ENCODE measurements at places on chromosomes 2 and 18.
A peak's percentile ranks its signal among the peaks of the same experiment; 100 is the strongest.

GRCh38 chr2:45241061-45241561, 231.9 kb upstream of the SIX2 start:
- H3K36me3 ChIP-seq = no peaks in the 10 kb centered on the region
- no peak overlapping the region for H3K27ac ChIP-seq
- H3K27me3 ChIP-seq = peaks cover 4% of the 10 kb centered on the region
- peaks cover 47% of the 10 kb centered on the region for H3K4me1 ChIP-seq
- peak; percentile 23 for DNase-seq
- peak overlapping the region; percentile 15 for H3K4me3 ChIP-seq

GRCh38 chr18:48533340-48534070, 5.3 kb upstream of the CTIF start:
- no peak overlapping the region for H3K27ac ChIP-seq
- H3K27me3 ChIP-seq = no peaks in the 10 kb centered on the region
- H3K36me3 ChIP-seq = no peaks in the 10 kb centered on the region
- DNase-seq = no peak
- H3K4me1 ChIP-seq = peaks cover 67% of the 10 kb centered on the region

- no peak overlapping the region for H3K4me3 ChIP-seq
- peak; percentile 75 for DNase-seq
- H3K36me3 ChIP-seq = no peaks in the 10 kb centered on the region
- H3K27me3 ChIP-seq = no peaks in the 10 kb centered on the region
- peaks cover 18% of the 10 kb centered on the region for H3K4me1 ChIP-seq
Observed at GRCh38 chr18:29644276-29644675, 1398.3 kb downstream of the DSC3 start.

- H3K27me3 ChIP-seq = 0 out of 2 replicates have a peak, but pooled peaks cover 2% of the 10 kb centered on the region
- DNase-seq = no peak
Observed at GRCh38 chr2:46988733-46989481, 73.3 kb upstream of the MCFD2 start.

- H3K36me3 ChIP-seq = peaks cover 4% of the 10 kb centered on the region
- no peak for DNase-seq
- no peaks in the 10 kb centered on the region for H3K27me3 ChIP-seq
- H3K27ac ChIP-seq = no peak overlapping the region
Observed at GRCh38 chr18:34525244-34525643, 184.9 kb upstream of the DTNA start.

DNA sequence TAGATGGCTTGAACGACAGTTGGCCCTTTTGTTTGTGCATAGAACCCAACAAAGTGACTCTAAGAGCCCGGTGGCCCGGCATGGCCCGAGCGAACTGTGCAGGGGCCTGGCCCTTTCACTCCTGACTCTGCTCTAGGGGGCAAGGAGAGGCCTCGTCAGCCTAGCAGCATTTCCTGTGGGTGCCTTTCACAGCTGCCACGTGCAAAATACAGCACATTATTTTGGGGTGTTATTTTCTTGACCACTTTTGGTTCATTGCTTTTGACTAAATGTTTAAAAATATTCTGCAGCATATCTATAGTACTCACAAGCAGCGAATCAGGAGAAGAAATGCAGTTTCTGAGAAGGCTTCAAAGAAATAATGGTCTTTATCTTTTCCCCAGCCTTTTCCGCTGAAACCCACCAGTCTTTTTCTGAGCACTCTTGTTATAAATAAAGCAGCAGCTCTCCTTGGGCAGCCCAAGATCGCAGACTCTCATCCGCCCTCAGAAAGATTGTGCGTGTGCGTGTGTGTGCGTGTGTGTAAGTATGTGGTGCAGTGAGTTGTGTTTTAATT, 31.3 kb downstream of the DGKD start:
- no peaks in the 10 kb centered on the region for H3K36me3 ChIP-seq
- H3K27ac ChIP-seq = no peak overlapping the region
- H3K4me3 ChIP-seq = no peak overlapping the region
- no peak for DNase-seq

- peak overlapping the region; percentile 74 for H3K27ac ChIP-seq
- peaks cover 17% of the 10 kb centered on the region for H3K4me1 ChIP-seq
- peaks cover 29% of the 10 kb centered on the region for H3K36me3 ChIP-seq
- no peaks in the 10 kb centered on the region for H3K27me3 ChIP-seq
Observed at GRCh38 chr2:86747711-86748639, 27.9 kb downstream of the RMND5A start.

- H3K36me3 ChIP-seq = no peaks in the 10 kb centered on the region
- no peak overlapping the region for H3K4me3 ChIP-seq
- H3K27me3 ChIP-seq = no peaks in the 10 kb centered on the region
- no peak for DNase-seq
- no peak overlapping the region for H3K27ac ChIP-seq
Observed at GRCh38 chr2:144213797-144214196, 306.1 kb downstream of the ZEB2 start.

All from HFFc6 (cell line).